CD4-positive, alpha-beta T cell treated with Interleukin-17A for 1 hour (primary cell): ENCODE measurements at places on chromosomes 12 and 14.

GRCh38 chr12:40382217-40382616 lies 157.4 kb downstream of the LRRK2 start:
- DNase-seq = no peak

GRCh38 chr12:54569995-54570528 lies 18.4 kb downstream of the PPP1R1A start:
- no peak for DNase-seq

GRCh38 chr12:131923260-131923659 lies 5.8 kb upstream of the PUS1 start:
- DNase-seq = no peak

GRCh38 chr14:20848955-20849570 lies 42.1 kb upstream of the RNASE3 start:
- DNase-seq = no peak

DNA sequence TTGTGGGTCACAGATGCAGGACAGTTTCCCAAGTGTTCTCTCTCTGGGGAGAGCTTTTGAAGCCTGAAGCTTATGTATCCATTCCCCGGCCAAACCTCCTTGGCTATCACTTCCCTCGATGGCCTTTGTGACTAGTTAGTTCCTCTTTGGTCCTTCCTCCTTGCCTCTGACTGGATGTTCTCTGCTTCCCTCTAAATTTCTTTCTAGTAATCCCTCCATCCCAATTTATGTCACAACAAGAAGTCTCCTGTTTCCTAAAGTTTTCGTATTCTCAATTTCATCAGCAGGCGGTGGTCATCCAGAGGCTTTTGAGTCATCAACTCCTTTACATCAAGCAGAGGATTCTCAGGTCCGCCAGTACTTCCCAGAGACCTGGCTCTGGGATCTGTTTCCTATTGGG lies 27.5 kb downstream of the A2ML1 start:
- no peak for DNase-seq

- peak; percentile 4 for DNase-seq
Observed at GRCh38 chr12:3034067-3034750, 43.0 kb upstream of the TSPAN9 start.

GRCh38 chr14:104935026-104935650 lies 10.5 kb downstream of the PLD4 start:
- DNase-seq = no peak

DNA sequence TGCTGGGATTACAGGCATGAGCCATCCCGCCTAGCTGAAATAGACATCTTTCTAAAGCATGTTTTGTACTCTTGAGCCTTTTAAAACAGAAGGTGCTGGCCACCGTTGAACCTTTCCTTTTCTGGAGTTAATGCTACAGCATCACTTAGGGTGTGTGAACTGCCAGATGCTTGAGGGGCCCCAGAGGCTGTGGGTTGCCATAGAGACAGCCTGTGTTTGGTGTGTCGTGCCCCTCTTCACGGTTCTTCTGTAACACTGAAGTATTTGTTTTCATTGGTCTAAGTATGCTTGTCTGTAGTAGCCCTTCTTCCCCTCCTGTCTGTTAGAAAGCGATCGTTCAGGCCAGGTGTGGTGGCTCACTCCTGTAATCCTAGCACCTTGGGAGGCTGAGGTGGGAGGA lies 30.8 kb downstream of the PLEKHG3 start:
- peak; percentile 16 for DNase-seq

- no peak for DNase-seq
Observed at GRCh38 chr14:58737511-58737910, 99.7 kb downstream of the DACT1 start.

- DNase-seq = no peak
Observed at GRCh38 chr14:34782031-34782430, 67.6 kb upstream of the CFL2 start.

- DNase-seq = no peak
Observed at GRCh38 chr12:115606040-115606439, 671.5 kb downstream of the MED13L start.

DNA sequence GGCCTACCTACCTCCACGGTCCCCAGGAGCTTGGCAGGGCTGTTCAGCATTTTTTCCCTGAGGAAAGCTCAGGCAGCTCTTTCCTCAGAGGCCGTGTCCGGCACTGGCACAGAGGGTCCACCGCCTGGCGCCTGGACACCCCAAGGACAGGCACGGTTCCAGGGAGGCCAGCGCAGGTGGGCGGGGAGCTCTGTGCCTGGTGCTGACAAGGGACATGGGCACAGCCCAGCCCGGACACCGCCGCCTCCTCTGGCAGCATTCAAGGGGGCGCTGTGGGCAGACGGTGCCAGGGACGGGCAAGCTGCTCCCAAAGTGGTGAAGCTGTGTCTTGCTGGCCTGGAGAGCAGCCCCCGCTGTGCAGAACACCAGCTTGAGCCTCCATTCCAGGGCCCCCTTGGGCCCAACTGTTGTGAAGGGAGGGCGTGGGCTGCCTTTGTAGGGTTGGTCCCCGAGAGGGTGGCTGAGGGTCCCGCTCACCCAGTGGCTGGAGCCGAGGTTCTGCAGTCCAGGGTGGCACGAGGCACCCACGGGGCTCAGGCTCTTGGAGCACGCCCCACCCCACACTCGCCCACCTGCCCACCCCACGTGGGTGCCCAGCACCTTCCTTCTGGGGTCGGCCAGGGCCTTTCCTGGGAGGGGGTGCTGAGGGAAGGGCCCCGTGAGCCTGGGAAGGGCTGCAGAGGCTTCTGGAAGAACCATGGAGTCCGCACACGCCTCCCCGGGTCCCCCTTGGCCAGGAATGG lies 29.3 kb upstream of the TEX22 start:
- no peak for DNase-seq

DNA sequence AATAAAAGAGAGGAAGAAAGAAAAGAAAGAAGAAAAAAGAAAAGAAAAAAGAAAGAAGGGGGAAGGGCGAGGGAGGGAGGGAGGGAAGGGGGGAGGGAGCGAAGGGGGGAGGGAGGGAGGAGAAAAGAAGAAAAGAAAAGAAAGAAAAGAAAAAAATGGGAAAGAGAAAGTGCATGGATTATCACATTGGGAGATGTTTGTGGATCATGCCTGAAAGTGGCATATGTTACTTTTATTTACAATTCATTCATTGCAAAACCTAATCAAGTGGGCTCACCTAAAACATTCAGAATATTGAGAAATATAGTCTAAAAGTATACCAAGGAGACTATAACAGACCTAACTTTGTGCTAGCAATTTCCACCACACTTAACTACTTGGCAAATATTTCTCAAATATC lies 246.9 kb upstream of the SYT1 start:
- DNase-seq = no peak

DNA sequence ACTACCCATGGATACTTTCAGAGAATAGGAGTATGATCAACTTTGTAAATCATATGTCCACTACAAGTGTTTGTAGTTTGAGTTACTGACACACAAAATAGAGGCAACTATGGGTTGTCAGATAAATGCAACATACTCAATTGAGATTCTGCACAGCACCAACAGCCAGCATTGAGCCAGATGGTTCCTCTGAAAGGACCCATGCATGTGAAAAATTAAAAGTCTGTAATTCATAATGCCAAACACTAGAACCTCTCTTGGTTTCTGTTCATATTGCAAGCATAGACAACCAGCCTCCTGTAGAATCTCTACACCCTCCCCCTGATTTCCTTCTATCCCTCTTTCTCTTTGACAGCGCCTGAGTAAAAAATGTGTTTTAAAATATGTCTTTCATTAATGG lies 831.0 kb downstream of the C12orf50 start:
- DNase-seq = no peak

DNA sequence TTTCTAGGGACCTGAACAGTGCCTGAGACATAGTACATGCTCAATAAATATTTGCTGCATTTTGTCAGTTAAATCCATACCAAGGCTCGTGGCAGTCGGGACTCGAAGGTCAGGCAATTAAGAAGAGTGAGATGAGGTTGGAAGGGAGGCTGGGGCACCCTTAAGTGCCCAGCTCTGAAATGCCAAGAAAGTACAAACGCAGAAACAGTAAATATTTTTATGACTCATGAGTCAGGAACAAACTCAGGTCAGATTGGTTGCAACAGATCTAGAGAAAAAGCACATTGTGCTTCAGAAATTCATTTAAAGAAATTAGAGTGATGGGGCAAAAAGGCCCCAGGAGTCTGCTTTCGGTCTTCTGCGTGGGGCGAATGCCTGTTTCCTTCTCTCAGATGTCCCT lies 83.0 kb upstream of the FZD10 start:
- no peak for DNase-seq

DNA sequence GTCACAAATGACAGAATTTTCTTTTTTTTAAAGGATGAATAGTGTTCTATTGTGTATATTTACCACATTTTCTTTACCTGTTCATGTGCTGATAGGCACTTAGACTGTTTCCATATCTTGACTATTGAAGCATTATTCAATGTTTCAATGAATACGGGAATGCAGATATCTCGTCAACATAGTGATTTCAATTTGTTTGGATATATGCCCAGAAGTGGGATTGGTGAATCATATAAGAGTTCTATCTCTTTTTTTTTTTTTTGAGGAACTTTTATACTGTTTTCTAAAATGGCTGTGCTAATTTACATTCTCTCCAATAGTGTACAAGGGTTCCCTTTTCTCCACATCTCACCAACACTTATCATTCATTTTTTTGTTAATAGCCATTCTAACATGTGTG lies 97.9 kb upstream of the FAR2 start:
- no peak for DNase-seq

DNA sequence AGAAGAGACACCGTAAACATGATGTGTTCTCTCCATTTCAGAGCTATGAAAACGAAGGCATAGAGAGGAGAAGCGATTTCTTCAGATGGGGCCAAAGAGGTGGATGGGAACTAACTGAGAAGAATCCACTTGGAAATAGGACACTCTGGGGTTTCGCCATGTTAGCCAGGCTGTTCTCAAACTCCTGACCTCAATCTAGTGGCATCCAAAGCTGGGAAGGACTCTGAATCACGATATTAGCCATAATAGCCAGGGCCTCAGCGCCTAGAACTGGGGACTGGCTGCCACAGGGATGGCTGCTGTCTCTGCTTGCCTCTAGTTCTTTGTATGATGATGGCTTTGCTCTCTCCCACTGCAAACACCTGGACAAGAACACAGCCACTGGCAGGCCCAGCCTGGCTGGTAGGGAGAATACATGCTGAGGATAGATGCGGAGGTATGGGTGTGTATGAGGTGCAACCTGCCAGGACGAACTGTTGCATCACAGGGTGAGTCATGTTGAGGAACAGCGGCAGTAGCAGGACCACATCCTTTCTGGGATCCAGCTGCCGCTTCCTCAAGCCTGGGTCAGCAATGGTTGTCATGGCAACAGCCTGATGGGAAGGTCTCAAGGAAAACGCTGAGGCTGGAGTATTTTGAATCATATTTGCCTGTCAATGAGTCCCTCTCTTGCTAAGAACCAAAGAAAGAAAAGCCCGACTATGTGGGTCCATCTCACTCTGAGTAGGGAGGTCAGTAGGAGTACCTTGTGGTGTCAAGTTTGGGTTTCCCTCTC lies 31.1 kb downstream of the CCDC177 start:
- peak; percentile 28 for DNase-seq

GRCh38 chr14:50064993-50065392 lies 51.4 kb downstream of the VCPKMT start:
- DNase-seq = peak; percentile 85

DNA sequence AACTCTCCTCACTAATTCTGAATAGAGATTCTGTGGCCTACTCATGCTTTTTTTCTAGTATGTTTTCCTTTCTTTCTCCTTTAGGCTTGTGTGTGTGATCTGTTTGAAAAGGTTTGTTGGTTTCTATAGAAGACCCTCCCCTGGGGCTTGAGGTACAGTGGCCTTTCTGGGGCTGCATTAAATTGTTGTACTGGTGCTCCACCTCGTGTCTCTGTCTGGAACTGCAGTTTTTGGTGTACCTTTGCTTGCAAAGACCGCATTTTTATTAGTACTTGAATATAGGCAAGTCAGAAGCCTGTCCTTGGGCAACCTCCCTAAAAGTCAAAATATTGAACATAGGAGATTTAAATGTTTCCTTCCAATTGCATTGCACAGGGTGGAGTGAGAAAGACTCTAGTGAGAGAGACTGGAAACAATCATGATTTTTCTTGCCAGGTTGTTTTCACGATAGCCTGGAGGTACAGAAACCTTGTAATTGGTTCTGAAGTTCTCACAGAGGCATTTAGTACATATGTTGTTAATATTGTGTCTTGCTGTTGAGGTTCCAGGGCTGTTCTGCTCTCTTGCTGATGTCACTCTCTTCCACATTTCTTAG lies 39.0 kb downstream of the SLCO1B1 start:
- DNase-seq = peak; percentile 34

DNA sequence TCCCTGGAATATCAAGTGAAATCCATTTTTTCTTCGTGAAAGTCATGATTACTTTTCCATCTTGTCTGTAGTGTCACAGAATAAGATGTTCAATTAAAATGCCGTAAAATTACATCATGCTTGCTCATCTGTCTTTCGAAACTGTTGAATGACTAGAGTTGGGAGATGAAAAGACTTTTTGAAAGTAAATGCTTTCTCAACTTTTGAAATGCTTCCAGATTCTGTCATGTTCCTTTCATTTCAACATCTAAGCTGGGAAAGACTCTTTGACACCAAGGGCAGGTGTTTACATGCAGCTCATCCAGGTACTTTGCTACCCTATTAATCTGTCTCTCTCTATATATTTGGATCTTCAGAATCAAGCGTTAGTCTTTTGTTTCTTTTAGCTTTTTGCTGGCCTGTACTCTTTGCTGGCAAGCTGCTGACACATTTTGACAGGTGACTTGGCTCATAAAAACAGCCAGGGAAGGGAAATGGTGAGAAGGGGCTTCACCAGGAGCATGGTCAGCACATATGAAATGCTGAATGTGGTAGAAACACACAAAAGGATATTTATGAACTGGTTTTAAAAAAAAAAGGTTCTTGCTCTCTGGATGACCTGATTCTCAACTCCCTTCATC lies 77.0 kb upstream of the METAP2 start:
- no peak for DNase-seq

DNA sequence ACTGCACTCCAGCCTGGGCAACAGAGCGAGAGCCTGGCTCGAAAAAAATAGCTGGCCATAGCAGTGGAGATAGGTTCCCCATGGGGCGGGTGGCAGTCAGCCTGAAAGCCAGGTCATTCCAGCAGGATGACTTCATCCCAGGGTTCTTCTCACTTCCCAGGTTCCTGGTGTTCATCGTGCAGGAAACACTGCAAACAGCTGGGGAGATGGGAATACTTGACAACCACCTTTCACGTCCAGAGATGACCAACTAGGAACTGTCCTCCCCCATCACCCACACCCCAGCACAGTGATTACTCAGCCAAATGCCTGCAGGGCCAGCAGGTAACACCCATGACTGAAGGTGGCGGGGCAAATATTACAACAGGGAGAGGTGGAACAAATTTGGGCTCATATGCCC lies 1.7 kb downstream of the VSIG10 start:
- DNase-seq = no peak

GRCh38 chr12:27237790-27238771 lies 6.0 kb upstream of the STK38L start:
- DNase-seq = peak; percentile 25

GRCh38 chr14:36870776-36871175 lies 209.1 kb downstream of the PAX9 start:
- DNase-seq = no peak

DNA sequence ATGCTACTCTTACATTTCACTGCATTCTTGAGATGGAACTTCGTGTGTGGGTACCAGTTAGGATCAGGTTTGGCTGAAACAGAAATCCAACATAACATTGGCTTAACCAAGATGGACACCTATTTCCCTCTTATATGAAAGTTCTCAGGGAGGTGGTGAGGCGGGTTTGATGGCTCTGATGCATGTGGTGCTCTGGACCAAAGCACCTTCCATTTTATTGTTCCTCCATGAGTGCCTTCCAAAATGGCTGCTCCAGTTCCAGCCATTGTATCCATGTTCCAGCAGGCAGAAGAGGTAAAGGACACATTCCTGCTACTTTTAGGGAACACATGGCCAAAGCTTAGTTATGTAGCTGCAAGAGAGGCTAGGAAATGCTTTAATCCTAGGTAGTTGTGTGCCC lies 29.6 kb downstream of the BRI3BP start:
- DNase-seq = no peak

- no peak for DNase-seq
Observed at GRCh38 chr12:78199926-78200325, 369.2 kb downstream of the NAV3 start.
